ENCODE measurements at places on chromosomes 6 and 20. TPM values are rescaled to one million over a fixed set of nuclear protein-coding genes. Genes with fewer than 3 reads are reported as not detected.

Gene PNPLA1
- 0.56 TPM for total RNA-seq

Gene PREP
- total RNA-seq, result 16.0 TPM

Gene UTRN
- total RNA-seq, result 75.4 TPM

Gene WFDC12
- total RNA-seq, result not detected

Gene MRPL14
- total RNA-seq, result 61.5 TPM

Gene KCNQ2
- total RNA-seq, result 1.2 TPM

Gene HINT3
- 34.8 TPM for total RNA-seq

Gene RXRB
- 31.4 TPM for total RNA-seq

Gene RTF2
- 82.3 TPM for total RNA-seq

Gene ADAM33
- 62.3 TPM for total RNA-seq

Gene SLC22A3
- total RNA-seq, result 0.18 TPM

Gene RRAGD
- total RNA-seq, result 98.9 TPM

Gene NUP153
- 34.8 TPM for total RNA-seq

Gene HMGN4
- total RNA-seq, result 49.8 TPM

Gene GTSF1L
- not detected for total RNA-seq
